Neuronal stem cell (in vitro differentiated cells): ENCODE measurements at places on chromosomes 13 and 19.

DNA sequence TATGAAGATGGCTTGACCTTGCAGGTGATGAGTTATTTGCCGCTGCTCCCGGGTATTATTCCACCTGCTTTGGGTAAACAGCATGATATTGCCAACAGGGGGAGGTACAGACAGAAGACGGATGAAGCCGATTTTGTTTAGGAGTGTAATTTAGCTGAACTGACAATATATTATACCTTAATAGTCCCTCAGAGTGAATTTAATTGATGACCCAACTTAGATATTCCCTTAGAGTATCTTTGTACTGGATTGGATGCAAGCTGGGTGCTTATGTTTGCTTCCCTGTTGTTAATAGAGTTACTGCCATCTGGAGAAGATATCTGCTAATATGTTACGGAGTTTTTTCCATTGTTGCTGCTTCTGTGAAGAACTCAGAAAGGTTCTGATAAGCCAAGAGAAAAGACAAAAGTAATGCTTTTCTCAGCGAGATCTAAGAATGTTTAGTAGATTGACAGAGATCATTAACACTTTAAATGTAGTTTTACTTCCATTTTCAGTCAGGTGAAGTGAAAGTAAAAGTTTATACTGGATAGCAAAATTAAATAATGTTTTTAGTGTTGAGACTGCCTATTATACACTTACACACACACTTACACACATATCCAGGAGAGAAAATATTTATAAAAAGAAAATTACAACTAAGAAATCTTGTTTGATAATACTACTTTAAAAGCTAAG is 2220.8 kb upstream of the PCDH20 start:
- no peak for DNase-seq

DNA sequence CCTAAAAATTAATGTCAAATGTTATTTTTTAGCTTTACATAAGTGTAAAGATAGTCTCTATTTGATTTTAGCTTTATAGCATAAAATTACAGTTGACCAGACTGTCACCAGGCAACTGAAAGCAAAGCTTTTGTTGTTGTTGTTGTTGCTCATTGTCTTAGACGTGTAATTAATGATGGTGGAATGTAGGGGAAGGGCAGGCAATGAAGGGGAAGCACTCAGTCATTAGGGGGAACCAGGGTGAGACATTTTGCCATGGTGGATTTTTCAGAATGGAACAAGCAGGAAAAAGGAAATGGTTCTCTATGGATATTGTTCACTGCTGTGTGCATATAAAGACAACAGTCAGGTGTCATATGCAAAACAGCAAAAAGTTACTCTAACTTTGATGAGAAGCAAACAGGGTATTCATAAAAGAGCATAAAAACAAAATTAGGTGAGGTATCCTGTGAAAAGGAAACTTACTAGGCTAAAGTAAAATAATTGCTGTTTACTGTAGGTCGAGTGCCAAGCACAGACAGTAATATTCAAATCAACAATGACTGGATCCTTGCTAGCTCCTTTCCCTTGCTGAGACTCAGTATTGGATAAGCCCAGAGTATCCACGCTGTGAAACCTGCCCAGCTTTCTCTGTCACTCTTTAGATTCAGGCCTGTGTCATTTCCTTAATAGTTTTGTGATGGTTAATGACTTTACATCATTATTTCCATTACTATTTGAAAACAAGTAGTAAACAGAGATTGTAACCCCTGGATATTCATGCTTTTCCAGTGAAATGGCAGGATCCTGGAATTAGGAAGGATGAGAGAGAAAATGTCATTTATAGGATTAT is 110.5 kb downstream of the LRCH1 start:
- no peak for DNase-seq

DNA sequence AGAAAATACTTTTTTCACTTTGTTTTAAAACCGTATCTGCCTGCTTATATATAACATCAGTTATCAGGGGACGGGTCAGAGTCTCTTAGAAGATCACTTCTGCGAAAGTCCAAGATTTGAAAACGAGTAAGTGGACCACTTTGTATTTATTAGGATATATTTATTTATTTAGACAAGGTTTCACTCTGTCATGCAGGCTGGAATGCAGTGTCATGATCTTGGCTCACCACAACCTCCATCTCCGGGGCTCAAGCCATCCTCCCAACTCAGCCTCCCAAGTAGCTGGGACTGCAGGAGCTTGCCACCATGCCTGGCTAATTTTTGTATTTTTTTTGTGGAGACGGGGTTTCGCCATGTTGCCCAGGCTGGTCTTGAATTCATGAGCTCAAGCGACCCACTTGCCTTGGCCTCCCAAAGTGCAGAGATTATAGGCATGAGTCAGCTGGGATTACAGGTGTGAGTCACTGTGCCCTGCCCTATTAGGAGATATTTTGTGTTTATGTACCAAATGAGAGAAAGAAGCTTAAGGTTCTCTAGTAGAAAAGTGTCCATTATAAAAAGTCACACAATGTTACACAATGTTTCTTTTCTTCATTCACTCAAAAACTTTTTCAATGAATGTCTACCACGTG is 39.5 kb downstream of the RASL11A start:
- DNase-seq, result no peak

DNA sequence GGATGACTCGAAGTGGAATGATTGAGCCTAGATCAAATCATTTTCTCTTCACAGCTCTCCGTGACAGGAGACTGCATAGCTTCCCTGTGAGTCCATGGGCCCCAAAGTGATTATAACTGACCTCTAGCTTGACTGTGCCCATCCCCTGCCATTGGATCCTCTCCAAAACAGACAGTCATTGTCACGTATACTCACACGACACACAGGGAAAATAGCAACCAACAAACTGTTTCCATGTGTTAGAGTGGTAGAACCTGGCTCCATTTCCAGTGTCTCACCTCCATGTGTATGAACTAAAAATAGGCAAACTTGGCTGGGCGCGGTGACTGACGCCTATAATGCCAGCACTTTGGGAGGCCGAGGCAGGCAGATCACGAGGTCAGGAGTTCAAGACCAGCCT is 48.8 kb upstream of the NPAS1 start:
- no peak for DNase-seq

- DNase-seq, result no peak
Measured at GRCh38 chr13:44365008-44365407, 8.6 kb upstream of the SERP2 start.

DNA sequence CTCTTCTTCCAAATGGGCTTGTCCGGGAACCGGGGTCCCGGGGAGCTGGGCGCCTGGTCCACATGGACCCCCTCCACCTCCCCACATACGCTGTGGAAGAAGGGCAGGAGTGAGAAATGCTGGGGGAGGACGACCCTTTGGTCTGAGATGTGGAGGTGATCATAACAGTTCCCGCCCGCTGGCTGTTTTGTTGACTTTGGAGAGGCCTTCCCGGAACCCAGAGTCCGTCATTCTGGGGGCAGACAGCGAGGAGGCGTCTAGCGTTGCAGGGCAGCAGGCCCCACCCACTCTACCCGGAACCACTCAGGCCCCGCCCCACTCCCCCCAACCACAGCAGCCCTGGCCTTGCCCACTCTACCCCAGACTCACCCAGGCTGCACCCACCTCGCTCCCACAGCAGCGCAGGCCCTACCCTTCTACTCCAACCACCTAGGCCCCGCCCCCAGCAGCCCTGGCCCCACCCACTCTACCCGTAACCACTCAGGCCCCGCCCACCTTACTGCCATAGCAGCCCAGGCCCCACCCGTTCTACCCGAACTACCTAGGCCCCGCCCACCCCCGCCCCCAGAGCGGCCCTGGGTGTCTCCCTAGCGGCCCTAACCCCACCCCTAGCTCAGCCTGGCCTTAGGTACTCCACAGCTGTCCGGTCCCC is 7.1 kb downstream of the GPR108 start:
- DNase-seq, result no peak

- no peak for DNase-seq
Measured at GRCh38 chr13:32829676-32830335, 186.4 kb upstream of the KL start.

- no peak for DNase-seq
Measured at GRCh38 chr13:45315520-45316167, 25.3 kb downstream of the TPT1 start.

GRCh38 chr13:87089391-87089790 is 581.8 kb upstream of the SLITRK5 start:
- DNase-seq, result no peak

DNA sequence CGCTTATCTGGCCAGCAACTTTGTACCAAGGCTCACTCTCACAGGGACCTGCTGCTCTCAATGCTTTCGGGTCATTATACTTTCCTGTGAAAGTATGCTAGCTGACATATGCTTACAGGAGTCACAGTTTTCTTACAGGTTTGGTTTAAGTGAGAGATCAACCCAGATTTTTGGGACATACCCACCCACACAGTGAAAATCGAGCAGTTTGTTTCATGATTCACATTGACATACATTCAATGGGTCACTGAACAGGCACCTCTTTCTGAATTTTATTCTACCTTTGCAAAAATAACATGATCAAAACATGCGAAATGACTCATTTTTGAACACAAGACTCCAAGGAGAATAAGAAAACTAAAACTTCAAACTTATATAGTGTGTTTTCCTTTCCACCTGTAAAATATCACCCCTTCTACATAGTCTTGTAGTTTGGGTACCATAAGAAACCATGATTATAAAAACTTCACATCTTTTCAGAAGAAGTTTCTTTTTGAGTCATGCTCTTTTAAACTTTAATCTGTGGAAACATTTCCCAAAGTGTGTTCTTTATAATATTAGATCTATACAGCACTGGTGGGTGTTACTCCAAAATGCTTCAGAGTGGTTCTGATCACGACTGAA is 44.3 kb upstream of the TEX29 start:
- DNase-seq, result no peak
